ENCODE measurements at places on chromosomes 7 and 10.

- DNase-seq = no peak
Measured at GRCh38 chr7:23709081-23709750, 803 bp upstream of the STK31 start.

- no peak for DNase-seq
Measured at GRCh38 chr10:4033341-4033896, 248.4 kb upstream of the KLF6 start.

DNA sequence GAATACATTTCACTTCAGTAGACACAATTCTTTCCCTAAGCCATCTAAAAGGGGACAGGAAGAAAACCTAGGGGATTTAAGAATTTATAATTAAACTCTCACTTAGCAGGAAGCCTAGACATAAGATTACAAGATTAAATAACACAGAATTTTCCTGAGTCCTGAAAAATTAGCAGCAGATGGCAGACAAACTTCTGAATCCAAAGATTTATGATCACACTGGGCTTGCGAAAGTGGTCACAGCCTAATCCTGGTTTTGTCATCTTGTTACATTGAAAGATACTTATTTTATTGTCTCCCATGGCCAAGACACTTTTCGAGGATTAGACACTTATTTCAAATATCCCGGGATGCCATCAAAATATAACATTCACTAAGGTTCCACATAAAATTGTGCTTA, 2.9 kb downstream of the ERLIN1 start:
- DNase-seq = no peak

DNA sequence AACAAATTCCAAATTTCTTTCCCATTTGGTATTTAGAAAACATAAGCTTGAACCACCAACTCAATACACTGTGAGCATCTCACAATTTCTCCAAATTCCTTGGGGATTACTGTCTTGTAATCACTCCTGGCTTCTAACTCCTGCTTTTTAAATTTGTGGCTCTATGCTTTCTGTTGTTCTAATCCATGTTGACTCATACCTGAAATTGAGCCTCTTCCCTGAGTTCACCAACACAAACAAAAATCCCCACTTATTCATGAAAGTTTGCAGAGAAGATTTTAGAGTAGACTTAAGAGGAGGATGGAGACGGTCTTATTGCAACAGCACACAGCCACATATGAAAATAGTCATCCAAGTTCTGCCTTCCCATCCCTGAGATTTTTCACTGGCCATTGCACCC, 252.5 kb downstream of the PTEN start:
- no peak for DNase-seq

DNA sequence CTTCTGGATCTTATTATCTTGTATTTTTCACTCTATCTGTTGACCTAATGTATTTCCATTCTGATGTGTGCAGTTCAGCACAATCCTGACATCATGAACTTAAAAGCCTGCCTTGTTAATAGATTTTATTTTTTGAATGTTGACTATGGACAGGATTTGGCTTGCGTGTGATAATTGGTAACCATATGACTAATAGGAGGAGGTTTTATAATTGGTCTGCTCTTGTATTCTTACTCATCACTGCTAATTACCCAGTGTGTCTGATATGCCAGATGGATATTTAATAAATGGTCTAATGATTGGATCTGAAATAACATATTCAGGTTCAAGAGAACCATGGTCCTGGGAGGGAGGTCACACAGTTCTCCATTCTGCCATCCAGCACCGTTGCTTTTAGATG, 45.9 kb downstream of the MTURN start:
- no peak for DNase-seq
